Heart right ventricle (tissue), 16 donors: ENCODE measurements at places on chromosomes 2 and 18. TPM values are rescaled to one million over a fixed set of nuclear protein-coding genes. Genes with fewer than 3 reads are reported as not detected.
A peak's percentile ranks its signal among the peaks of the same experiment; 100 is the strongest.

CFC1 gene
- not detected for total RNA-seq

- no peak for DNase-seq
- H3K27ac ChIP-seq: no peak overlapping the region
- peaks cover 5% of the 10 kb centered on the region for H3K4me1 ChIP-seq
- no peaks in the 10 kb centered on the region for H3K27me3 ChIP-seq
Measured at GRCh38 chr2:6872394-6872793, 5.2 kb upstream of the RSAD2 start.

DNA sequence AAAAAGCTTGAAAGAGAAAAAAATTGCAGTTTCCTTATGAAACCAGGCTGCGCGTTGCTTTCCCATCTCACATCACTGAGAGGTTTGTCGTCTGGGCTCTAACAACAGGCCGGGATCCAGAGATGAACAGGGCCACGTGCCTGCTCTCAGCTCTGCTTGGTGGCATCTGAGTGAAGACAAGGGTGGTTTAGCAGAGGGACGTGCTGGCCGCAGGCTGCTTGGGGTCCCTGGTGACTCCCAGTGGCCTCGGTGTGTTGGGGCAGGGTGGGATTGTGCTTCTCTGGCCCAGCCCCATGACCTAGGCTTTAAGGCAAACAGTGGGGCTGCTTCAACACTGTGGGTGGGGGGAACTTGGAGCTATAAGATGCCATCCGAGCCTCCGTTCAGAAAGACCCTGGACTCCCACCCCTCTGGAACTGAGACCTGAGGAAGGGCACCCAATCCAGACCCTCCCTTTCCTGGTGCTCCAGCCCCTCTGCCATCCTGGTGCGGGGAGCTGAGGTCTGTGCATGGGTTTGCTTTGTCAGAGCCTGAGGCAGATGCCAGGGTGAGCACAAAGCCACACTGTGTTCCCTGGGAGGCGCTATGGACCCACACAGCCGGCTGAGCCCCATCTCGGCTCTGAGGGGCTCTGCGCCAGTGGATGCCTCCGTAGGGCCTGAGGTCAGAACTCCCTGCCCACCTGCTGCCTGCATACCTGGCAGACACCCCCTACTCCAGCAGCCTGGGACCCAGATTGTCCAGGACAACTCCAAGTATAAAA, 18.4 kb upstream of the HPCAL1 start:
- no peak overlapping the region for H3K4me3 ChIP-seq
- no peak overlapping the region for H3K27ac ChIP-seq
- H3K36me3 ChIP-seq: no peaks in the 10 kb centered on the region
- no peak for DNase-seq

STARD6 gene
- total RNA-seq: not detected

ERBB4 gene
- total RNA-seq: 22.3 TPM

- peak within 1 kb of the TSS; percentile 78 for H3K4me3 ChIP-seq
- DNase-seq: peak; percentile 72
- H3K27ac ChIP-seq: peak within 1 kb of the TSS; percentile 89
- H3K4me1 ChIP-seq: peaks cover 31% of the 10 kb centered on the region
- no peaks in the 10 kb centered on the region for H3K27me3 ChIP-seq
Measured at GRCh38 chr2:64453770-64454385, at the start of gene LGALSL. Gene LGALSL (plus strand): TSS chr2:64454162. CDS start chr2:64454546, 384 bp downstream.

FBLN7 gene
- total RNA-seq: 0.34 TPM

TMEM37 gene
- 4.6 TPM for total RNA-seq

GALNT14 gene
- 0.27 TPM for total RNA-seq

GRCh38 chr2:184729581-184729980, 131.3 kb downstream of the ZNF804A start:
- H3K27me3 ChIP-seq: no peaks in the 10 kb centered on the region
- no peak overlapping the region for H3K27ac ChIP-seq
- no peaks in the 10 kb centered on the region for H3K36me3 ChIP-seq

DNA sequence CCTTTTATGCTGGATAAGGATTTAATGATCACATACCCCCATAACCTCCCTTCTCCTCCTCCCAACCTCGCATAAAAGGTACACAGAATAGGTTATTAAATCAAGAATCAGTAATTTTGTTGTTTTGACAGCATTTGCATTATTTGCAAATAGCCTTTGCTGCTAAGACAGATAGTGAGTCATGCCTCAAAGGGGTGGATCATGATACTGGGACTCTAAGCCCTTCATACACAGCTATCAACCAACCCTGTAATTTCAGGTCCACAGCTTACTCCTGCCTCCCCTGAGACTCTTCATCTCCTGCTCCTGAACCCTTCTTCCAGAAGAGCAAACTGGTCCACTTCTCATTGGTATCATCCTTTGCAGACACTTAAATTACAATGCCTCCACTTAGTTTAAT, 73.8 kb upstream of the KLHL29 start:
- H3K4me3 ChIP-seq: no peak overlapping the region
- no peak overlapping the region for H3K27ac ChIP-seq
- no peak for DNase-seq
- no peaks in the 10 kb centered on the region for H3K36me3 ChIP-seq
- peaks cover 18% of the 10 kb centered on the region for H3K27me3 ChIP-seq

- no peak overlapping the region for H3K27ac ChIP-seq
- H3K36me3 ChIP-seq: no peaks in the 10 kb centered on the region
- no peaks in the 10 kb centered on the region for H3K4me1 ChIP-seq
- no peak for DNase-seq
Measured at GRCh38 chr18:49500201-49500921, 13.3 kb upstream of the C18orf32 start.

ZAP70 gene
- 0.58 TPM for total RNA-seq

- no peaks in the 10 kb centered on the region for H3K36me3 ChIP-seq
- H3K4me3 ChIP-seq: no peak overlapping the region
- H3K27ac ChIP-seq: no peak overlapping the region
- no peaks in the 10 kb centered on the region for H3K27me3 ChIP-seq
- H3K4me1 ChIP-seq: no peaks in the 10 kb centered on the region
- DNase-seq: no peak
Measured at GRCh38 chr2:215293879-215294278, 18.0 kb upstream of the ATIC start.

FAM110C gene
- total RNA-seq: 3.8 TPM

PJVK gene
- total RNA-seq: 0.81 TPM
